Globus pallidus (tissue), 1 donor: ENCODE measurements at places on chromosomes 5 and 9.

DNA sequence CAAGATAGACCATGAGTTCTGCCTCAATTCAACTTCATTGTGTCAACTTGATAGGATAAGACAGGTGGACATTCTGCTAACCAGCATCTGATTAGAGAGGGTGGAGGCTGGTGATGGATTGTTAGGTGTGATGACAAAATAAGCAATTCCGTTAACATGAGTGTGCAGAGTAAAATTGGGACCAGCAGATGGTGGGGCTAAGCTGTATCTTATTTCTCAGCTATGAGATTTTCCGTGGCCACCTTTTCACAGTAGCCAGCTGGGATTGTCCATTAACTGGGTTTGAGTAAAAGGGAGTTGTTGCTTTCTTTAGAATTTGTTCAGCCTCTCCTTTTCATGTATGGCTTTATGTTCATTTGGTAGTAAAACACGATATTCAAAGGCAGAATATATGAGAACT is 28.8 kb upstream of the TAL2 start:
- no peak for DNase-seq

GRCh38 chr9:75651709-75652108 is 238.8 kb upstream of the PCSK5 start:
- DNase-seq, result no peak

- DNase-seq, result no peak
These were observed 102.2 kb downstream of the MEF2C start for GRCh38 chr5:88780736-88781135.

DNA sequence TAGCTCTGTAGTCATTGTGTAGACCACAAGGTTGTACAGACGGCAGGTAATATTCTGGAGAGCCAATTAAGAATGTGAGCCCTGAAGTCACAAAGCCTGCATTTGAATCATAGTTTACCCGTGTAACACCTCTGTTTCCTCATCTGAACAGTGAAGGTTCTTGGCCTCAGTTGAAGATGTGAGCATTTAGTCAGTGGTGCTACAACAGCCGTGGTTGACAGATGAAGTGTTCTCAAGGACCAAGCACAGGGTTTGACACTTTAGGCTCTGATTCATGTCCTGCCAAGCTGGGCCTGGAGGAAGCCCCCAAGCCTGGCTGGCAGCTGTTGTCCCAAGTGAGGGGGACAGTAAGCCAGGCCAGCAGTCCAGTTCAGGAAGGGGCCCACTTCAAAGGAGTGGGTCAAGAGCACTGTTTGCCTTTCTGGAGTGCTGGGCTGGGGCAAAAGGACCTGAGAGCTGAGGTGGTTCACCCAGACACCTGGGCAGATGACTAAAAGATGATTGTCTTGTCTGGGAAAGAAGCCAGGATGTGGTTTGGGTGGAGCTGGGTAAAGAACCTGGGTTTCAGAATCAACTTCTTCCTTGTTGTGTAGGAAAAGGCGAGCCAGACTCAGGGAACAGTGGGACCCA is 20.7 kb downstream of the FAXDC2 start:
- DNase-seq, result no peak

DNA sequence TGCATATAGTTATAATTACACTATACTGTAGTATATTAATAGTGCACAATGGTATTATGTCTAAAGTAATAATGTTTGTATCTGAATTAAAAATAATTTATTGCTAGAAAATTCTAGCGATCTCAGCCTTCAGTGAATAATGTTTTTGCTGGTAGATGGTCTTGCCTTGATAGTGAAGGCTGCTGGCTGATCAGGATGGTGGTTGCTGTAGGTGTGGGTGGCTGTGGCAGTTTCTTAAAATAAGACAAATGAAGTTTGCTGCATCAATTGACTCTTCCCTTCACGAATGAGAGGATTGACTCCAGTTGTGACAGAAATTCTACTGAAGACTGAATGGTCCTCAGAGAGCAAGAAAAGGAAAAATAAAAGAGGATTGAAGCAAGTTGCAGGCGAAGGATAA is 19.7 kb upstream of the LRRC70 start:
- no peak for DNase-seq

GRCh38 chr5:1118231-1118698 is 6.4 kb upstream of the SLC12A7 start:
- DNase-seq, result no peak

DNA sequence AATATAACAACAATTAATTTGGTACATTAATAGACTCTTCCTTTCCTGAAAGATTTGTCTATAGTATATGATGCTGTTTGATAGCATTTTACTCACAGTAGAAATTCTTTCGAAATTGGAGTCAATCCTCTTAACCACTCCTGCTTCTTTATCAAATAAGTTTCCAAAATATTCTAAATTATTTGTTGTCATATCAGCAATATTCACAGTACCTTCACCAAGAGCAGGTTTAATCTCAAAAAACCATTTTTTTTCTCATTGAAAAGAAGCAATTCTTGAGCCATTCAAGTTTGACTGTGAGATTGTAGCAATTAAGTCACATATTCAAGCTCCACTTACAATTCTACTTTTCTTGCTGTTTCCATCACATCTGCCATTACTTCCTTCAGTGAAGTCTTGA is 83.5 kb upstream of the PRR16 start:
- DNase-seq, result no peak

DNA sequence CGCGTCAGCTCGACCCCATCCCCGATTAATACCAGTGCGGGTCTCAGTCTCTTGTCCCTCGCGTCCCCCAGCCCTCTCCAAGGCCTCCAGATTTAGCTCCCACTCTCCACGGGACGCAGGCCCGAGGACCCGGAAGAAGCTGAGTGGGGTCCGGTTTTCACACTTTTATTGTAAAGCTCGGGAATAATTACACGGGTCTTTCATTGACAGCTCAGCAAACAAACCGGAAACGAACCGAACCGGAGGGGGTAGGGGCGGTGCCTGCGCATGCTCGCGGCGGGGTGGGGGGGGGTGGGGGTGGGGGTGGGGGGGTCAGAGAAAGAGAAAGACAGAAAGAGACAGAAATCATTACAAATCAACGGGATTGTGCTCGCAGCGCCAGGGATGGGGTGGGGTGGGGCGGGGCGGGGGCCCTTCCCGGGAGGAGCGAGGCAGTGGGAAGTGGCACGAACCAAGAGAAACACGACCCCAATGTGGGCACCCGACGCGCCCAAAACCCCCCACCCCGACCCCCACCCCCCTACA is 27.9 kb downstream of the PCDH1 start:
- peak; percentile 67 for DNase-seq

GRCh38 chr5:33074548-33074947 is 363.4 kb downstream of the NPR3 start:
- no peak for DNase-seq

- DNase-seq, result no peak
These were observed 140.9 kb upstream of the DMRT1 start for GRCh38 chr9:700365-701282.

- DNase-seq, result no peak
These were observed 106.9 kb upstream of the SEMA6A start for GRCh38 chr5:116681334-116682013.

DNA sequence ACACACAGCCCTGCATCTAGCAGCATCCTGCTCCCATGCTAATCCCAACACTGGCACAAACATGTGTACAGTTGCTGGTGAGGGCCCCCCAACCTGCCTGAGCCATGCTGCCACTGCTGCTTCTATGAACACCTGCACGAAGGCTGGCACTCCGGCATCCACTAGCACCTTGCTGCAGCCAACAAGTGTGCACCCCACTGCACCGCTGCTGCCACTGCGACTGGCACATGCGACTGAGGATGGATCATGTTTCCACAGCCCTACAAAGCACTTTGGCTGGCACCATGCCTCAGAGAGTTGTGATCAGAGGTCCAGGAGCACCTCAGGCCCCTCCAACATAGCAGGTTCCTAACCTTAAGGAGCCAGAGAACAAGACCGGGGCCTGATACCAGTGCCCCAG is 7.8 kb upstream of the PDCD1LG2 start:
- DNase-seq, result no peak

DNA sequence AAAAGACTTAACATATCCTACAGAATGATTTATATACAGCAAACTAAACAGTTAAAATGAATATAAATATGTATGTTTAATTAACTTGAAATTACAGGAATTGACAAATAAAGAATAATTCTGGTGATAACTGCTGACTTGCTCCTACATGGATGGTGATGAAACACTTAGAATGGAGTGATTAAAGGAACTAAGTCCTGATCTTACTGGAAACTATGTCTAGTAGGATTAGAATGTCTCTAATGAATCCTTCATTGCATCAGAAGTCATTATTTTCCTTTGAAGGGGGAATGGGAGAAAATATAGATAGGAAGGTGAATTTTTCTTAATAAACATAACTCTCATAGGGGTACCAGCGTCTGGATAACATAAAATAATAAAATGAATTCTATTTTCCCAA is 77.1 kb downstream of the CAMK4 start:
- DNase-seq, result no peak

- no peak for DNase-seq
These were observed 56.1 kb upstream of the TBCA start for GRCh38 chr5:77832166-77832770.

DNA sequence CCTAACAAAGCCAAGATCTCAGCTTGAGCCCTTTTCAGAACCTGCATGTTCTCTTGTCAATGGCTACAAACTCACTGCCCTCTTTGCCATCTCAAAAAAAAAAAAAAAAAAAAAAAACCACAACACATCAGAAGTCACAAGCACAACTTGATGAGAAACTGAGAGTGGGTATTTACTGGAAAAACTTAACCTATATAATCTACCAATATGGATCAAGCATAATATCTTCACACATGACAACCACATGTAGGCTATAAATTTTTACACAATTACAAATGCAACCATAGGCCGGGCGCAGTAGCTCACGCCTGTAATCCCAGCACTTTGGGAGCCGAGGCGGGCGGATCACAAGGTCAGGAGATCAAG is 9.0 kb downstream of the MTMR12 start:
- no peak for DNase-seq

DNA sequence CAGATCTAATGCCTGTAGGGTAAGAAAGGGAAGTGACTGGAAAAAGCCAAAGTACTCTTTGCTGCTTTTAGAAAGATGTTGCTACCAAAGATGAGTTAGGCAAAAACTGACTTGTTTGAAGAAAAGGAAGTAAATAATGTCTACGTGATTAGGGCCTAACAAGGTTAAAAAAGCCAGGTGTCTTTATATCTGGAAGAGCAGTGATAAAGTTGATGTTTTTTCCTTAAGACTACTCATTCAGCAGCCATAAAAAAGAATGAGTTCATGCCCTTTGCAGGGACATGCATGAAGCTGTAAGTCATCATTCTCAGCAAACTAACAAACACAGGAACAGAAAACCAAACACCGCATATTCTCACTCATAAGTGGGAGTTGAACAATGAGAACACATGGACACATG is 13.5 kb upstream of the AMACR start:
- DNase-seq, result no peak

DNA sequence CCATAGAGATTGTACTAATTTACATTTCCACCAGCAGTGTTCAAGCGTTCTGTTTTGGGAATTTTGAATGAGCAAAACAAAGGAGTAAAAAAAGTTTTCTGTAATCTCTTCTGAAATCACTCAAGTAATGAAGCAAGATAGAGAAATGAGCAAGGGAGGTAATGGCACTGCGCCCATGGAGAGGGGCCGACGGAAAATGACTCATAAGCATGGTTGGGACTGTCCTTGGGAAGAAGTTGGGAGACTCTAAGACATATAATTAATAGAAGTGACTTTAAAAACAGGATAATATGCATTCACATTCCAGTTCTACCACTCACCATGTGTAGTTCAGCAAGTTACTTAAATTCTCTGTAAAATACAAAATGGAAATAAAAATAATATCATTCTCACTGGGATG is 62.5 kb upstream of the C5orf46 start:
- no peak for DNase-seq

GRCh38 chr9:127353882-127354281 is 43.1 kb upstream of the SLC2A8 start:
- no peak for DNase-seq

GRCh38 chr9:127887792-127888191 is 10.3 kb upstream of the AK1 start:
- DNase-seq, result no peak

- no peak for DNase-seq
These were observed 1640.9 kb upstream of the C9orf72 start for GRCh38 chr9:29214154-29214689.

GRCh38 chr5:139180850-139181249 is 17.3 kb downstream of the SIL1 start:
- DNase-seq, result no peak

DNA sequence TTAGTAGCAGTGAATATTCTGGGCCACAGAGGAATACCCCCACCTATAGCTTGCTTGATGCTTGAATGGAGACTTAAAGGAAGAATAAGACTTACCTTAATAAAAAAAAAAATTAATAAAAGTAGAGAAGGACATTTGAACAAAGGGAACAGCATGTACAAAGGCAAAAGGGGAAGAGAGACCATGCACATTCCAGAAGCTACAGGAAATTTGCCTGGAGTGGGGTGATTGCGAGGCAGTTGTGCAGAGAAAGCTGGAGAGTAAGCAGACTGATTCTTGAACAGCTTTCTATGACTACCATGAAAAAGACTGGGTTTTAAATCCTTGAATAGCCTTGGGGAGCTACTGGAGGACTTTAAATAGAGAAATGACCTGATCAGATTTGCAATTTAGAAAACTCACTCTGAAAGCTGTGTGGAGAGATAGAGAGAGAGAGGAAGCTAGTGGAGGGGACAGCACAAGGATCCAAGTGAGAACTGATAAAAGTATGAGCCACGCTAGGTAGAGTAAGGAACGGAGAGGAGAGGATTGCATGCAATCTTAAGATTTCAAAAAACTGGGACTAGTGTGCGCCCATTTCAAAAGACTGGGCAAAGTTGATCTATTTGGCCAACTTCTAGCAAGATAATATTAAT is 12.5 kb upstream of the SSBP2 start:
- peak; percentile 32 for DNase-seq

DNA sequence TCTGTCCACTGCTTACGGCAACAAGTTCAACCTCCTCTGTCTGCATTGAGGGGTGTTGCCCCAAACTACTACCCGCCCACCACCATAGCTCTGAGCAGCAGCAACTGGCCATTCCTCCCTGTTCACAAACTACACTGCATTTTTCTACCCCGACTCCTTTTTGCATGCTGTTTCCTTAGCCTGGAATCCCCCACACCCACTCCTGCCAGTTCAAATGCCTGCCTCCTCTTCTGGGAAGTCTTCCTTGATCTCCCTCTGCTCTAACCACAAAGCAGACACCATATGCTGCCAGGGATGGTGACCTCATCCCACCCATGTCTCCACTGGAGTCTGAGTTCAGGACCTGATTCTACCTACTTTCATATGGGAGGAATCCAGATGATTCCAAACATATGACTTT is 13.3 kb downstream of the ALDH1B1 start:
- DNase-seq, result no peak

GRCh38 chr9:133129001-133129795 is 8.2 kb upstream of the RALGDS start:
- peak; percentile 58 for DNase-seq

GRCh38 chr5:5141625-5142525 is 1.7 kb downstream of the ADAMTS16 start:
- peak; percentile 52 for DNase-seq

GRCh38 chr5:29001666-29002065 is 1963.3 kb upstream of the CDH9 start:
- no peak for DNase-seq

- no peak for DNase-seq
These were observed 8.2 kb downstream of the GNE start for GRCh38 chr9:36250079-36250478.

- no peak for DNase-seq
These were observed 71.0 kb downstream of the MED10 start for GRCh38 chr5:6307304-6307703.

GRCh38 chr9:123401879-123402513 is 46.0 kb downstream of the CRB2 start:
- no peak for DNase-seq
